ENCODE measurements at places on chromosomes 7 and 10. TPM values are rescaled to one million over a fixed set of nuclear protein-coding genes. Genes with fewer than 3 reads are reported as not detected.
A peak's percentile ranks its signal among the peaks of the same experiment; 100 is the strongest.

GRCh38 chr10:102467971-102468438 lies 16.7 kb upstream of the C10orf95 start:
- DNase-seq = no peak

GRCh38 chr10:124289851-124290795 lies 128.6 kb downstream of the OAT start:
- peak; percentile 15 for DNase-seq

The EN2 gene
- total RNA-seq = not detected

DNA sequence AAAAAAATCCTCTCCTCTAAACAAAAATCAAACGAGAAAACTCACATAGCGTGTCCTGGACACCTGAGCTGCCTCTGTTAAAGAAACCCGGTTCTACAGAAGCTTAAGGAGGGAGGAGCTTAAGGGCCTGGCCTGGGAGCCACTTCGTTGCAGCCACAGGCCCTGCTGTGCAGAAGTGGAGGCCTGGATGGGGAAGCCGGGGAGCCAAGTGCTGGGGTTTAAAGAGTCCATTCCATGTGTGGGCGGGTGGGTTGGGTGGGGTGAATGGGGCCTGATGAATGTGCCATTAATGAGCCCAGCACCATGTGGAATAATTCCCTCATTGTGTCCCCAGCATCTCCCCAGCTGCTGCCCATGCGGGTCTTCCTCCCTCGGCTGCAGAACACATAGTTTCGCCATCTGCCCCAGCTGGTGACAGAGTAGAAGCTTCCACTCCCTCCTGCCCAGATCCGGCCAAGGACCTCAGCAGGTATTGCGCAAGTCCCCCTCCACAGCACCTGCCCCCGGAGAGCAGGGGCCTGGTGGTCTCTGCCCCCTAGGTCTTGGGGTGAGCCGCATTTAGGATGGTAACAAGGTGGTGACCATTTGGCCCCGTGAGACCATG lies 127.8 kb upstream of the BTBD16 start:
- no peak for DNase-seq

GRCh38 chr7:106114716-106115383 lies 2.7 kb upstream of the SYPL1 start:
- no peak for DNase-seq

DNA sequence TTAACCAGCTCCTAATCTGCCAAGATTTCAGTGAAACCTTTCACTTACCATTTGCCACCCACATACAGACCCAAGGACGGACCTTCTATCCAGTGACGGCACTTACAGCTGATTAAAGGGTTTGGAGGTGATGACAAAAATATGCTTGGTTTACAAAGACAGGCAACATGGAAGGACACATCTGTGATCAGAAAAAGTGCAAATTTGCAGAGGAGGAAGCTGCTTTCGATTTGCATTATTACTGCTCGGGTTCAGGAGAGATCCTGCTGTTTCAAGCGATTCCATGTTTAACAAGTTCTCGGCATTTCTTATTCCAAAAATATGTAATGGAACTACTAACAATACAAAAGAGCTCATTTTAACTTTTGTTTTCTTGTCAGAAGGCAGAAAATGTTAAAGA lies 109.0 kb downstream of the JAZF1 start:
- no peak for DNase-seq

DNA sequence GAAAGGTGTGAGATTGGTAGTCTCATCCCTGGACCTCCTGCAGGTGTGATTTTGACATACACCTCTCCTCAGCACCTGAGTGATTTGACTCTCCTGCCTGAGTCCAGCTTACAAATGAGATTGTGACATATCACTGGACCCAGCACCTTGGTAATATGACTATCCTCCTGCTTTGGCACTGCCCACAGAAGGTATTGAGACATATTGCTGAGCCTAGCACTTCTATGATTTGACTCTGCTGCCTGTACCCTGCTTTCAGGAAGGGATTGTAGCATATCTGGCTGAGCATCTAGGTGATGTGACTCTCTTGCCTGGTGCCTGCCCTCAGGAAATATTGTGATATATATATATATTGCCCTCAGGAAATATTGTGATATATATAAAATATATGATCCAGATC lies 43.5 kb upstream of the ZNF680 start:
- DNase-seq = no peak

- DNase-seq = no peak
Observed at GRCh38 chr10:66737241-66737640, 188.6 kb upstream of the LRRTM3 start.

The CDK14 gene
- total RNA-seq = 3.2 TPM

GRCh38 chr10:15335508-15335907 lies 35.6 kb downstream of the FAM171A1 start:
- no peak for DNase-seq

The LIPK gene
- total RNA-seq = not detected

GRCh38 chr7:7569615-7570014 lies 2.9 kb downstream of the MIOS start:
- DNase-seq = no peak

- DNase-seq = no peak
Observed at GRCh38 chr7:106486331-106486730, 174.6 kb downstream of the CCDC71L start.

GRCh38 chr7:155862123-155862892 lies 50.0 kb upstream of the SHH start:
- no peak for DNase-seq

DNA sequence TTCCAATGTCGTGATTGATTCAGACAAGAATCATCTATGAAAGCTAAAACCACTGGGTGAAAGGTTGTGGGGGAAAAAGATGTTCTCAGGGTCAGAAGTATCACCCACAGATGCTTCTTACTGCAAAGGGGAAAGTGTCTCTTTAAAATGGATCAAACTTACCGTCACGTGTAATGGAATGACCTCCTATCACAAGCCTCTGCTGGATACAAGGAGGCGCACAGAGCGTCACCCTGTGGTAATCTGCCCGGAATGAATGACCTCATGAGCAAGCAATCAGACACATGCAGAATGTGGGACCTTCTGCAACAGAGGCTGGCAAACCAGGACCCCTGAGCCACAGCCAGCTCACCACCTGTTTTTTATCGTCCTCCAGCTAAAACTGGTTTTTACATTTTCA lies 33.0 kb downstream of the WIPF3 start:
- no peak for DNase-seq

The DIP2C gene
- 8.1 TPM for total RNA-seq

DNA sequence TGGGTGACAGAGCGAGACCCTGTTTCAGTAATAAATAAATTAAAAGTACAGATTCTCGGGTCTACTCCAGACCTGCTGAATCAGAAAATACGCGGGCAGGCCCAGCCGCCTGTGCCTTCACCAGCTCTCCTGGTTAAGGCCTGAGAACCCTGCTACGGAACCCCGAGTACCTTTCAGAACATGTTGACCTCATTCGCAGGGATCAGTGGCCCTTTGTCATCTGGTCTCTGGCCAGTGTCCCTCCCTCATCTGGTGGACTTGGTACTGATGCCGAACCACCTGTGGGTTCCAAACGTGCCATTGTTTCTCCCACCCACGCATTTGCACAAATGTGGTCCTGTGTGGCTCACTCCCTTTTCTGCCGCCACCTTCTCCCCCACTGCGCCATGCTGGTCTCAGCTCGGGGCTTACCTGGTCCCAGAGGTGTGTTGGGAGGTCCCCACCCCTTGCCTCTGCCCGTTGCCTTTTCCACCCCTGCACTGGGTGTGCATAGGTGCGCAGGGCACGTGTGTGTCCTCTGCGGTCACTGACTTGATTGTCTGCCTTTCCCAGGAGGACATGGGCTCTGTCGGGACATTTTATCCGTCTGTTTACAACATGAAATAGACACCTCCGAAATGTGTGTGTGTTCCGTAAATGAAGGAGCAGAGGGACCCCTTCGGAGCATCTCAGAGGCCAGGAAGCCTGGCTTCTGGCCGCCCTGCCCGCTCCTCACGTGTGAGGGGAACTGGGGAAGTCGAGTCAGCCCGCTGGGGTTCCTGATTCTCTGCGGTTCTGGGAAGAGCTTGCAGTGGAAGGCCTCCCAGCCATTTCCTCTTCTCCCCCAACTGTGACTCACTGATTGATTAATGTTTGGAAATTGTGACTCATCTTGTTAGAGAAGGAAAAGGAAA lies 135.2 kb downstream of the CUX1 start:
- DNase-seq = peak; percentile 90

The HTR5A gene
- total RNA-seq = not detected

All from dermis blood vessel endothelial cell (primary cell).